Activated CD4-positive, alpha-beta T cell treated with anti-CD3 and anti-CD28 coated beads, Interleukin-2, Interleukin-4, amounts not matched to agents 100 ng/mL and 50 ng/mL, durations not matched to agents 16 hours and 8 hours (primary cell): ENCODE measurements at places on chromosomes 1 and 21.

DNA sequence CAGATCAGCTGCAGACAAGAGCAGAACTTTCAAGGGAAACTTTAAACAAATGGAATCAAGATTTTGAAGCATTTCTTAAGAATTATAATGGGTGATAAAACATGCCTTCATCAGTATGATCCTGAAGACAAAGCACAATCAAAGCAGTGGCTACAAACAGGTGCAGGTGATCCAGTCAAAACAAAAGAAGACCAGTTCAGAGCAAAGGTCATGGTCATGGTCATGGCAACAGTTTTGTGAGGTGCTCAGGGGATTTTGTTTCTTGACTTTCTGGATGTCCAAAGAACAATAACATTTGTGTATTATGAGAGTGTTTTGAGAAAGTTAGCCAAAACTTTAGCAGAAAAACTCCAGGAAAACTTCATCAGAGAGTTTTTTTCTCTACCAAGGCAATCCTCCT lies 681.7 kb upstream of the PTBP2 start:
- DNase-seq, result no peak

DNA sequence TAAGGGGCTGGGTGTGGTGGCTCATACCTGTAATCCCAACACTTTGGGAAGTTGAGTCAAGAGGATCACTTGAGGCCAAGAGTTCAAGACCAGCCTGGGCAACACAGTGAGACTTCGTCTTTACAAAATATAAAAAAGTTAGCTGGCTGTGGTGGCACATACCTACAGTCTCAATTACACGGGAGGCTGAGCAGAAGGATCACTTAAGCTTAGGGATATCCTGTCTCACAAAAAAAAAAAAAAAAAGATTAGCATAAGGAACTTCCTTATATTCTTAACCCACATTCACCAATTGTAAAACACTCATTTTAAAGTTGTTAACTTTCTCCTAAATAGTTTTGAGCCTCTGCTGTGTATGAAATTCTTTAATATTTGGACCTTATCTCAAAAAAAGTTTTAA lies 53.1 kb downstream of the ABCD3 start:
- DNase-seq, result no peak

- DNase-seq, result no peak
These were observed 92.5 kb downstream of the CDC42BPA start for GRCh38 chr1:227225715-227226346.

GRCh38 chr1:93730621-93731020 lies 49.0 kb upstream of the BCAR3 start:
- DNase-seq, result no peak

- no peak for DNase-seq
These were observed 2.5 kb downstream of the KIF21B start for GRCh38 chr1:201020721-201021629.

GRCh38 chr1:6410248-6410893 lies 9.3 kb downstream of the HES2 start:
- DNase-seq, result no peak

DNA sequence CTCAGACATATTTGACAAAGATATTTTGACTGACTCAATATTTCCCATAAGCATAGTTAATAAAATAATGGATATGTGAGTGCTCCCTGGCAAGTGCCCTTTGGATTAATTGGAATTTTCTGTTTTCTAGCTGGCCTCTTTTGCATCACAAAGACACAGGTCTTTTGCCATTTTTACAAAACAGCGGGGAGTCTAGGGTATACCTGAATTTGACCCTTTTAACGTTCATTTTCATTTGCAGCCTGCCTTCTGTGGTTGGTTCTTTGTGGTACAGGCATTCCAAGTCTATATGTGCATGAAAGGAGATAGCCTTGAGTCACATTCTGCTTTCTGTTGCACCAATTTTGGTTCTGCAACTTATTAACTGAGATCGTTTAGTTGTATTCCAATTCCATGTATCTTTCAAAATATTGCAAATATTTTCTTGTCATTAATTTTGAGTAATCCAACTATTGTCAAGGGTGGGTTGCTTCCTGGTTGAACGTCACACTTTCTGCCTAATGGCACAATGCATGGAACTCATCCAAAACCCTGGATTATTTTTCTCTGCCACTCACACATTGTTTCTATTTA lies 171.7 kb downstream of the CRB1 start:
- DNase-seq, result no peak

DNA sequence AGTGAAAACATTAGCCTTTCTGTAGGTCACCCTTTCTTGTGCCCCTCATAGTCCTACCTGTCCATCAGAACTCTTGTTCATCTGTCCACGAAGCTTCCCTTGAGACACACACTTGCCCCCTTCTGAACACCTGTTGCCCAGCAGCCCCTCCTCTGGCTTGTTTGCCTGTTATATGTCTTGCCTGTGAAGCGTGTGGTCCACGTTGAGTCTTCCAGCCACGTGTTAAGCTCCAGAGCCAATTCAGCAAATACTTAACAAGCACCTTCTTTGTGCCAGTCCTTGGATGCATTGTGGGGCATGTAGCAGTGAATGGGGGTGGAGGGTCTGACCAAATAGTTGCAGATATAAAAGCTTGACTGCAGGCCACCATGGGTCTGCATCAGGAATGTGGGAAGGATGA lies 66.6 kb downstream of the MAN1C1 start:
- DNase-seq, result no peak

- no peak for DNase-seq
These were observed 65.2 kb upstream of the SPAG17 start for GRCh38 chr1:118250232-118250631.

- DNase-seq, result no peak
These were observed 15.9 kb upstream of the GPR25 start for GRCh38 chr1:200856716-200857357.

DNA sequence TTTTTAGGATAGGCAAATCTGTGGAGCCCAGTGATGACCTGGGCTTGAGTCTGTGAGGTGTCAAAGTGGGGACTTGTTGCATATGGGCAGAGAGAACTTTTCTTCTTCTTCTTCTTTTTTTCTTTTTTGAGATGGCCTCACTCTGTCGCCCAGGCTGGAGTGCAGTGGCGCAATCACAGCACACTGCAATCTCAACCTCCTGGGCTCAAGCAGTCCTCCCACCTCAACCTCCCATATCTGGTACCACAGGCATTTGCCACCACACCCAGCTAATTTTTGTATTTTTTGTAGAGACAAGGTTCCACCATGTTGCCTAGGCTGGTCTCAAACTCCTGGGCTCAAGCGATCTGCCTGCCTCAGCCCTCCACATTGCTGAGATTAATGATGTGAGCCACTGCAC lies 80.3 kb downstream of the RD3 start:
- DNase-seq, result no peak

DNA sequence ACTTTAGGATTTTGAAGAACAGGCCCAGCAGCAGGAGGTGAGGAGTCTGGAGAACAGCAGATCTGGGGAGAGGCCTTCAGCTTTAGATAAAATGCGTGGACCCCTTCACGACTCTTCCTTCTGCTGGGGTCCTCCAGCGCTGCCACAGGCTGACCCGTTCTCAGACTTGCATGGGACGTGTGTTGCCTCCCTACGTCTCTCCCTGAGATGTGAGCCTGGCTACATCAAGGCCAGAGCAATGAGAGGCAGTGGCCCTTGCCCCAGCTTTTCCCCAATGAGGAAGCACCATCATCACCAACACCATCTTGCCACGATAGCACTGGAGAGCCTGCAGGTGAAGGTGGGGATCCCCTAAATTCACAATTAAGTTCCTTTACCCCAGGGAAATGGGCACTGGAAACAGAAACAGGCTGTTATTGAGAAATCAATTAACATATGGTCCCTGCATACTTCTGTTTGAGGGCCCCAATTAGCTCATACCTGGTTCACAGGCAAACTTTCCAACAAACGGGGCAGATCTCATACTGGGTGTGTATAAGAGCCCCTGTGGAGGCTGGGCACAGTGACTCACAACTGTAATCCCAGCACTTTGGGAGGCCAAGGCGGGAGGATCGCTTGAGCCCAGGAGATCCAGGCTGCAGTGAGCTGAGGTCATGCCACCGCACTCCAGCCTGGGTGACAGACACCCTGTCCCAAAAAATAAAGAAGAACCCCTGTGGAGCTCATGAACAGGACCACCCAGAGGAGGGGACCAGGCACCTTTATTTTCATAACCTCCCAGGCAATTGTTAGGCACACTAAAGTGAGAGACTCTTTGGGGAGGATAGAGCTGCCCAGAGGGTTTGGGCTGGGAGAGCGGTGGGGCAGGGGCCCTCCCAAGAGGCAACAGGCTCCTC lies 12.1 kb upstream of the ADAMTSL4 start:
- DNase-seq, result no peak

DNA sequence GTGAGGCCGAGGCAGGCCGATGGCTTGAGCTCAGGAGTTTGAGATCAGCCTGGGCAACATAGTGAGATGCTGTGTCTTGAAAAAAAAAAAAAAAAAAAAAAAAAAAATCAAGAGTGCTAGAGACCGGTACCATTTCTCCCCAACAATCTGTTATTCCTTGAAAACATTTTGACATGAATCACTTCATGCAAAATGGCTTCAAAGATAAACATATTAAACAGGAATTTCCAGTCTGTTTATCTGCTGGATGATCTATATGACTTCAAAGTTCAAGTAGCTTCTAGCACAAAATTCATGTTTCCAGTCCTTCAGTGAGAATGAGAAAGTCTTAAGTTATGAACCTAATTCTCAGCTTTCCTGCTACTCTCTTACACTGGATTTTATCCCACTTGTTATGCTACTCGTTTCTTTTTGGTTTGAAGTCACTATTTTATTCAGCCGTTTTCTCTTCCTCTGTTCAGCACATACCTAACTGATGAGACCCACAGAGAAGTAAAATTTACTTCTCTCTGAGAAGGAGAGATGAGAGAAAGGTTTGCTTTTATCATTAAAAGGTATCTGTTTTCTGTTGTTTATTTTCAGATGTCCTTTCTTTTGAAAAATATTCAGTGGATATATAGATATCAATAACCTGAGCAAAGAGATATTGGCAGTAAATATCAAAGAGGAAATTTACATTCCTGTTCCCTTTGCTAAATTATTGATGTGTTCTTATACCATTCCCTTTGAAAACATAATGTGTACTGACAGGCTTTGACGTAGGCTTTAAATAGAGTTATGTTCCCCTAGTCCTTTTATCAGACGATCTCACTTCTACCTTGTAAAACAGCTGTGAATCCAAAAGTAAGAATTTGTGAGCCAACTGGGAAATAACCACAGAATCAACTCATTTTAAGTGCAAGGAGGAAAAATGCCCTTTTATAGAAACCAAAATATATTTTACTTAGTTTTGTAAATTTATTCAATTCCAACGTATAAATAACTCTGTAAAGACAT lies 38.2 kb downstream of the CD46 start:
- DNase-seq, result no peak

DNA sequence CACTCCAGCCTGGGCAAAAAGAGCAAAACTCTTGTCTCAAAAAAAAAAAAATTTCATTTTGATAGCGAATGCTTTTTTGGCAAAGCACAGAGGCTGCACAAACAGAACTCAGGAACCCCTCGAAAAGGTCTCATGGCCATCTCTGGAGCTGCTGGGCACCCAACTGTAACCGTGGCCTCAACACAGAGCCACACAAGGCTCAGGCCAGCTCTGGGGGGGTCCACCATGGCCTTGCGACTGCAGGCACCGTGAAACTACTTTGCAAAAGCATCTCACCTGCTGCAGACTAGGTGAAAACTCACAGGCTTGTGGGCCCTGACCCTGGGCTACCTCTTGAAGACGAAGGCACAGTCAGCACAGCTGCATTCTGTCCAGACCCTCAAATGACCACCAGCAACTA lies 16.1 kb upstream of the TMEM240 start:
- no peak for DNase-seq

DNA sequence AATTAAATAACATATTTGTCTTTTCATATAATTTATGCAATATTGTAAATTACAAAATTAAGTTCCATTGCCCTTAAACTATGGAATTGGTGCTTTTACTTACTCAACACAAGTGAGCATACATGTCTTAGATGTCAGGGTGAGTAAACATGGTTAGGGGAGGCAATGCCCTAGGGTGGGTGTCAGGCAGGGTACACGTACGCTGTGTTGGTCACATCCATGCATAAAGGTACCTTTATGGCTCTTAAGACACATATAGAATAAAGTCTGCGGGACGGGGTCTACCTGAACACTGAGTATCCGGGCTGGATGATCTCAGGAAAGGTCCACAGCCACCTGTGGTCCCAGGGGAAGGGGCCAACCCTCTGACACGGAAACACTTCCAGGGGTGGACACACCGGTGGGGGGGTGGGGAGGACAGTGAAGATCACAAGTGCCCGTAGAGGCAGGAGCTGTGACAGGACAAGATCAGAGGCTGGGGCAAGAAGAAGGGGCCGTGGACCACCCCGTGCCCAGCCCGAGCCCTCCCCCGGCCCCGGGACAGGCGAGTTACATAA lies 720 bp downstream of the LIN9 start:
- no peak for DNase-seq

DNA sequence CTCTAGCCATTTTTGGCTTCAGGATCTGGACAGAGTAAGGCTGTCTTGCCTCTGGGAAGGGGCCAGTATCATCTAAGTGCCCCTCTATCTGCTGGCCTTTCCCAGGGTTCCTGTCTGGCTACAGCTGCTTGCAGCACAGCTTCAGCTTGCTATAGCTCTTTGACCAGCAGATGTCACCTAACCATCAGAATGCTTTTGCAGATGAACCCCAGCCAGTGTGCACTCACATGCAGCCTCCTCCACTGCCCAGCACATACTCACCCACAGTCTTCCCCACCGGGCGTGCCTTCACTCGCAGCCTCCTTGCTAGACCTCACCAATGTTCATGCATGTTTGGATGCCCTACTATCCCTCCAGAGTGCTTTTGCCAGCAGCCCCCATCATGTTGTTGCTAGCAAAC lies 769.0 kb downstream of the BRINP3 start:
- DNase-seq, result no peak

- DNase-seq, result no peak
These were observed 139.1 kb upstream of the COA6 start for GRCh38 chr1:234234199-234234598.

DNA sequence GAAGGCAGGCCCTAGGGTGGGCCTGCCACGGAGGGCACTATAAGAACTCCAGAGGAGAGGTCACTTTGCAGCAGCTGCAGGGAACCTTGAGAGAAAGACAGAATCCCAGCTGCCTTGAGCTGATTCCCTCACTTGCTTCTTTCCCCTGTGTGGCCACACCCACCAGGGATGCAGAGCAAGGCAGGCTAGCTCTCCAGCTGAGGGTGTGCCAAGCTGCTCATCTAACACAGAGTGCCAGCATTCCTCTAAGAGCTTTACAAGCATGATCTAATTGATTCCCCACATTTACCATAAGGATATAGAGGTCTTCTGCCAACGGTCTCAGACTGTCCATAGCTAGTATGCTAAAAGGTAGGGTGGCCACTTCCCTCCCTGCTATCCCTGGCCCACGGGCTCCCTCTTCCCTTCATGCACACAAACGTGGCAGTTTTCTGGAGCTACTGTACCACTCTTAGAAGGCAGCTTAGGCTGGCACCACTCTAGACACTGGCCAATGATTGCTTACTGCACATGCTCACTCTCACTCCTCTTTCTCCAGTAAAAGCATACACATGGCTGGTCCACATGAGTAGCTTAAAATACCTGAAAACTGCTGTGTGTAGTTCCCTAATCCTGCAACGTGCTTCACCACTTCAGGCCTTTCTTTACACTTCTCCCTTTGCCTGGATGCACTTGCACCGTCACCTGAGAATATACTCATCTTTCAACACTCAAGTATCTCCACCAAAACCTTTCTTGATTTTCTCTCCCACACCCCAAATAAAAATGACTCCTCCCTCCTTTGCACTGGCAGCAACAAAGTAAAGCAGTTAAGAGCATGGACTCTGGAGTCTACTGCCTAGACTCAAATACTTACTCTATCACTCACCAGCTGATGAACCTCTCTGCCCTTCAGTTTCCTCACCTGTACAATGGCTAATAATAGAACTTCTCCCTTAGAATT lies 57.7 kb downstream of the DMAP1 start:
- DNase-seq, result no peak
